ENCODE measurements at places on chromosomes 4 and X.

DNA sequence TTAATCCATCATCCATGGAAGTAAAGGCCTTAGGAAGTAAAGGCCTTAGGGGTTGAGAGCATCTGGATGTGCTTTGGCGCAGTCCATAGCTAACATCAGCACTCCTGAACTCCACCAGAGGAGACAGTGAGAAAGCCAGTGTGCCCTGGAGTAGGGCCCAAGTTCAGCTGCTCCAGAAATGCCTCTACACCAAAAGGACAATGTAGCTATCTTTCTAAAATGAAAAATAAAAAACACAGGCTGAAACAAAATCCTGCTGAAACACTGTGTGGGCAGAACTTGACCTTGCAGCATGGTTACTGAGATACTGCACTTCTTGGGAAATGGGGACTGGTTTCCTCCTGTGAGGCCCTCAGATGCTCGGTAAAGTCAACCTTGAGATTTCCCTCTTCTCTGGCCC, 29.3 kb downstream of the SH3RF1 start:
- DNase-seq = no peak

- no peak for DNase-seq
Observed at GRCh38 chrX:110924871-110925270, 129.3 kb upstream of the CHRDL1 start.

DNA sequence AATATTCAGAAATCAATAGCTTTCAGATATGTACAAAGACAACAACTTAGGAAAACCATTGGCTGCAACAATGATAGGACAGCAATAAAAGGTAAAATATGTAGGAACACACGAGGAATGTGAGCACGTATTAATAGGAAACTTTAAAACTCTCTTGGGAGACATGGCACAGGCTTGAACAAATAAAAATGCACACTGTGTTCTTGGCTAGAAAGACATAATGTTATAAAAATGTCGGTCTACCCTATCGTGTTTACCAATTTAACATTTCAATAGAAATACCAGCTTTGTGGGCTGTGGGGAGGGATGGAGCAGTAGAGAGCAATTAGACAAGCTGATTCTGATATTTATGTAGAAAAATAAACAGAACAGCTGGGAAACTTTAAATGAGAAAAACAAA, 69.0 kb upstream of the FAM9B start:
- no peak for DNase-seq

DNA sequence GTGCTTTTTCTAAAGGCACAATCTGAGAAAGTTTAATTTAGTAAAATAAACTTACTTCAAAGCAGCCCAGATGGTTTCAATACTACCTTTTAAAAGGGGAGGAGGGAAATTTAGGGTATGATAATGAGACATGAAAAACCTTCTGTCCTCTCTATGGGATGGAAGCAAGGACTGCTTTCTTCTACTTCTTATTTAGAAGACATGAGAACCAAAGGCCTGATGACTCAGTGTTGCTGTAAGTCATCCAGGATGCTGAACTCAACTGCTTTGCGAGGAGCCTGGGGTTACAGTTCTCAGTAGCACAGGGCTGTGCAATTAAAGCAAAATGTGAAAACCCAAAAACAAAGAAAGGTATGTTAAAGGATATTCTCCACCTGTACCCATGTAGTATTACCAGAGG, 140.8 kb upstream of the EDNRA start:
- DNase-seq = no peak

- no peak for DNase-seq
Observed at GRCh38 chr4:186096681-186097165, 7.8 kb upstream of the FAM149A start.

DNA sequence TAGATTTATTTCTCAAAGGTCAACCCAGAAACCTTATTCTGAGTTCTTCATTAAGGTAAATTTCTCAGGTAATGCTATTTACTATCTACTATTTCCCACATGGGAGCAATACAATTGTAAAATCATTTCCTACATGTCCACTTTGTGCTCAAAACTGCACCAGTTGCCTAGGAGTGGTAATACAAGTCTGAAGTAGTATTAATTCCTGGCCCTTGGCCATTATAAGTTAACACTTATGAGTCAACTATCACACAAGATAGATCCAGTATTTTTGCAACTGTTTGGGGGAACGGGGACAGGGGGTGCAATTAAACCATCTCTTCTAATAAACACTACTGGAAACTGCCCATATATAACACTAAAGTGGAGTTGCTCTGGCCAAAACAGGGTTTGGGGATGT, 48.9 kb downstream of the ACSL4 start:
- DNase-seq = no peak

GRCh38 chr4:155552180-155552579, 114.5 kb upstream of the GUCY1A1 start:
- DNase-seq = no peak

- DNase-seq = no peak
Observed at GRCh38 chr4:95761426-95761825, 78.5 kb upstream of the PDHA2 start.

- no peak for DNase-seq
Observed at GRCh38 chrX:109600237-109600651, 24.7 kb downstream of the KCNE5 start.

- DNase-seq = no peak
Observed at GRCh38 chrX:115632455-115632854, 71.5 kb downstream of the PLS3 start.

GRCh38 chr4:39046249-39046648, 14.0 kb upstream of the TMEM156 start:
- no peak for DNase-seq

DNA sequence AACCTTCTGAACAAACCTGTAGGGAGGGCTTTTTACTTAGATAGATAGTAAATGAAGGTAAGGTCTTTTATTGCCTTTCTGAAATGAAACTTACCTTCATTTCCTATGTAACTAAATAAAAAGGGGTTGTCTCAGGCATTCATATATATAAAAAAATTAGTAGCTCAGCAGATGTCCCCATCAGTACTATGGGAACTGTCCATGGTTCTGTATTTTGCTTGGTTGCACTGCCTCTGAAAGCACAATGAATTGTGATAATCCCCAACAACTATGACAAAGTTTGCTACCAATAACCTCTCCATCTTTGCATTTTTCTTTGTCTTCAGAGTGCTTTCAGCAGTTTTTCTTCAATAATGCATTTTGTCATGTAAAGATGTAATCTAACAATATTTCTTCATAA, 222.4 kb downstream of the SLIT2 start:
- no peak for DNase-seq

- no peak for DNase-seq
Observed at GRCh38 chrX:119503484-119503861, 35.2 kb downstream of the SLC25A5 start.

DNA sequence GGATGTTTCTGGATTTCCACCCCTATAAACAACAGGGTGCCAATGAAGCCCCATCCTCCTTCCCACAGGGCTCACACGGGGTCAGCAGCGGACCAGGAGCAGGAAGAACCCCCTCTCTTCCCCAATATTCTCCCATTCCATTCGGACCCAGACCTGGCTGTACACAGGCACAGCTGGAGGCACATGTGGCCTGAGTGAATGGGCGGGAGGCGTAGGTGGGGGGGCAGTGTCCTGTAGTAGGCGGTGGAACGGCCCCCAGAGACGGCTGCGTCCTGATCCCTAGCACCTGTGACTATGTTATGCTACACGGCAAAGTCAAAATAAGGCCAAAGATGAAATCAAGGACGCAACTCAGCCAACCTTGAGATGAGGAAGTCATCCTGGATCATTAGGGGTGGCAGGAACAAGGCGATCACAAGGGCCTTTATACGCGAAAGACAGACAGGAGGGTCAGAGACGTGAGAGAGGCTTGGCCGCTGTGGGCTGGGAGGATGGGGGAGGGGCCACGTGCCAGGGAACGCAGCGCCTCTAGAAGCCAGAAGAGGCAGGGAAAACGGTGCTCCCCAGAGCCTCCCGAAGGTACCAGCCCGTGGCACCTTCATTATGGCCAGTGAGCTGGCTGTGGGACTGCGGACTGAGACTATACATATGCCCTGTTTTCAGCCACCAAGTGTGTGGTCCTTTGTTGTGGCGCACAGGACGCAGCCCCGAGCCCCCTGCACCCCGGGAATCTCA, 75.6 kb downstream of the WFS1 start:
- no peak for DNase-seq

- no peak for DNase-seq
Observed at GRCh38 chr4:97317201-97317600, 826.1 kb downstream of the STPG2 start.

DNA sequence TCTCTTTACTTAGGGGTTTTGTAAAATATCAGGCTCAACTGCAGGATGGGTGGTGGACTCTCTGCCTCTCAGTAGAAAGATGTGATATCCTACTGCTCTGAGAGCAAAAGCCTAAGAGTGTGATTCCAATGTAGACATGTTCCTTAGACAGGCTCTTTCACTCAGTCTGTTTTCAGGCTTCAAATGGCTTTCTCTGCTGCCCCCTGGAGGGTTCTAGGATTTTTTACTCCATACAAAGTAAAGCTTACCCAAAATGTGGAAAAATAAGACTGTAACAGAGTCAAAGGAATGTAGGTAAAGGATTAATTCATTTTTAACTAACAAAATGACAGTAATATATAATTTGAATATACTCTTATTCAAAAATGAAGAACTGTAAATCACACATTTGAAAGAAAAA, 32.1 kb downstream of the ZGRF1 start:
- DNase-seq = peak; percentile 43

GRCh38 chr4:181017038-181017437, 1226.2 kb upstream of the TENM3 start:
- DNase-seq = no peak

GRCh38 chr4:26632916-26633315, 49.0 kb downstream of the TBC1D19 start:
- no peak for DNase-seq

DNA sequence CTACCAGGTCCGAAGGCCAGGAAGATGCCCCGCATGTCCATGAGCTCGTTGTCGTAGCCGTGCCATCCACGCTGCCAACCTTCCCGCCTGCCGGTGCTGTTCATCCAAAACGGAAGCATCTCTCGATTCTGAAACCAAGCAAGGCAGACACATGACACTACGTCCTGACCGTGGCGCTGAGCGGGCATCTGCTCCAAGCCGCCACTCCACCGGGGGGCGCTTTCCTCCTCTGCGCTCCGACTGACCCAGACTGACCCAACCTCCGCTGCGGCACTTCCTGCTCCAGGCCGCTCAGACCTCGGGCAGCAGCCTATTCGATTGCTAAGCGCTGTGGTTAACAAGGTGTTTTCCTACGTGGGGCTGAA, 120.5 kb downstream of the ENPP6 start:
- DNase-seq = no peak

DNA sequence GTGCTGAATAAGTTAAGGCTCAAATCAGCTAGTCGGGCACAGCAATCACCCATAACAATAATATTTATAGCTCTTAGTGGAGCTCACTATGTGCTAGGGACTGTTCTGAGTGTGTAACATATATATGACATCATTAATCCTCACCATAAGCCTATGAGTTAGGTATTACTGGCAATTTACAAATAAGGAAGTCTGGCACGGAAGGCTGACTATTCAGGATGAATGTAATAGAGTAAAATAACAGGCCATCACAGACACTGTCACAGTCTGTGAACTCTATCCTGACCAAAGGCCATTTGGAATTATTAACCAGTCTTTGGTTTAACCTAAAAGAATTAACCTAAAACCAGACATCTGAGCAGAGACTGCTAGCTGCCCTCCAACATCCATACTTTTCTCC, 119.3 kb downstream of the C4orf51 start:
- no peak for DNase-seq

DNA sequence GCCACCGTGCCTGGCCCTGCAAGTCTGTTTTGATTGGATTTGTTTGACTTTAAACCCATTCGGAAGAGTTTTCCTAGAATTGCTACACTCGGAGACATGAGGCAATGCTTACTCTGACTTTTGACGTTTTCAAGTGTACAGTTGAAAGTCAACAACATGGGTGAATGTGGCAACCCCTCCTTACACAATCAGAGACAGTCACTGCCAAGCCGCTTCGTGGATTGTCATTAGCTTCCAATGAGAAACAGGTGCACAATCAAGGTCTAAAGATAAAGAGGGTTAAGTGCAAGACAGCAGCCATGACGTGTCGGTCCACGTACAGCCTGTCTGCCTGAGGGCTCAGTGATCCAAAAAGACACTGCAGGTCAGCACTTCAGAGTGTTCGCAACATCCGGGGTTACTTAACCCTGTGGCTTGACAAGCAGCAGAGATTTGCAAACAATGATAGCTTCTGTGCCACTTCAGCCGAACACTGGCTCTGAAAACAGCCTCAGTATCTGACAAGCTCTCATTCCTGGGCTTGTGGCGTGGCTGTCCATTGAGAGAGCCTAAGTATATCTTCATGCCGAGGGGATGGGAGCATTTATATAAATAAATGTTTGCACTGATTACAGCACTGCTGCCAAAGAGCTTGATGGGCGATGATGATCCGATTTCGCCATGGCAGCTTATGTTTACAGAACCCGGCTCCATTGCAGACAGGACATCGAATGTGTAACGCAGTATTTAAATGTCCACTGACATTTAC, 180.0 kb downstream of the DHRSX start:
- no peak for DNase-seq

DNA sequence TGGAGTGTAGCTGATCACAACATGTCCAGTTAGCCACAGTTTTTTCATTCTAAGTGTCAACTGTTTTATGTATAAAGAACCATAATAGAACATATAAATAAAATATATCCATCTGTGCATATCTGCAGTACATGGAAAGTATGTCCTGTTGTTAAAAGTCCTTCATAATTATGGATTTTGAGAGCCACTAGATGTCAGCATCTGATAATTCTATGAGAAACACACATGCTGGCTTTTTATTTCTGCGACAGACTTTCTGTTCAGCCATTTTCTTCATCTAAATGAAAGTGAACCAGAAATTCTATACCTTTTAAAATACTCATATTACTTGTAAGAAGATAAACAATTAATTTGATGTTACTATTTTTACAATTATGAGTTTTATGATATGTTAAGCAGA, 251.5 kb downstream of the GPM6A start:
- DNase-seq = no peak

DNA sequence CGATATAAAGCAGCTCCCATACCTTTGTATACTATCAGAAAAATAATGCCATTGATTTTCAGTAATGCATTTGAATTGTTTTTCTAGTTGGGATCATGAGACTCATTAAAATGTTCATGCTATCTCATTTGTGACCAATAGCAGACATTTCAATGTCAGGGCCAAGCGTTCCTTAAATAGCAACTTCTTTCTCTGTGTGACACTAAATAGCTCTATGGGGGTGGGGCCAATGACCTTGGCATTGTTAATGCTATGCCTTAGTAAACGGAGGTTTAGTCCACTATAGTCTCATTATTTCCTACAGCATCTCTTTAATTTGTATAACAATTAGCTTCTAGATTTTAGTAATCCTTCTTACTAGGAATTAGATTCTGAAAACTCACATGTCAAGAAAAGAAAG, 48.6 kb upstream of the ARHGAP24 start:
- DNase-seq = no peak

- no peak for DNase-seq
Observed at GRCh38 chr4:2964706-2965258, 1.4 kb downstream of the GRK4 start.

GRCh38 chr4:154491341-154492271, at the start of gene DCHS2:
Gene DCHS2, minus strand, starts transcription at chr4:154491799. Its CDS starts 444 bp downstream, at chr4:154491355.
- DNase-seq = no peak

All from CD4-positive, alpha-beta T cell treated with Interleukin-15 for 4 hours (primary cell).